ENCODE measurements at places on chromosomes 7 and 10.

DNA sequence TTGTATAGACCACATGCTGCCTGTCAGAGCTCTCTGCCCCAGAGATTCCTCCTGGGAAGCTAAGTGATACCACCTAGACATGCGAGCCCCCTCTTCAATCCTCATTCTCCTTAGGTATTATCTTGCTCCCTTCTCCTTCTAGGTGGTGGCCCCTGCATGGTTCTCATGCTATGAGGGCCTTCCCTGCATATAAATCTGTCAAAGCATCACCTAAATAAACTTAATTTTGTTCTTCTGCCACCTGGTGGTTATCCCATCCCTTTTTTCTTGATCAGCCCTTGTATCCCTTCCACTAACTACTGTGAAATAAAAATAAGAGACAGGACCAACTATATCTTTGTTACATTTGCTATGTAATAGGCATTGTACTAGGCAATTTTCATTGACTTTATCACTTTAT is 242.1 kb downstream of the CDC14C start:
- DNase-seq = no peak

- no peak for DNase-seq
These were observed 665.1 kb upstream of the GALNT17 start for GRCh38 chr7:70466725-70467364.

DNA sequence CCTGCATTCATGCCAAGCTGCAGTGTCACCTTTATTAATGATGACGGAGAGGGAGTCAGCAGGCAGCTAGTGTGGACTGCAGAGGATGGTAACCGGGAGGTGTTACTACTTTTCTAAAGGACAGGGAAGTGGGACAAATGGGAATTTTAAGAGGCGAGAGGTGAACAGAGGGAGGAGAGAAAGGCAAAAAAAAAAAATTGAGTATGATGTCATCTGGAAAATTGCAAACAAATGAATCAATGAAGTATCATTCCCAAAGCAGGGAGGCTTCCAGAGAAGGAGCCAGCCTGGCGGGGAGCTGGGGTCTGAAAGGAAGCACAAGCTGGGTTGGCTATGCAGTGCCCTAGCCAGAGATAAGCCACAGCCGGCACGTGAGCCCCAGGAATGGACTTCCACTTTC is 12.9 kb downstream of the FRG2B start:
- DNase-seq = no peak

GRCh38 chr10:63206997-63207811 is 74.1 kb downstream of the NRBF2 start:
- DNase-seq = peak; percentile 97

GRCh38 chr7:40297741-40298311 is 163.0 kb downstream of the SUGCT start:
- no peak for DNase-seq

GRCh38 chr10:15943426-15943825 is 83.1 kb upstream of the MINDY3 start:
- peak; percentile 1 for DNase-seq

GRCh38 chr7:778968-779451 is 51.9 kb upstream of the PRKAR1B start:
- DNase-seq = no peak

DNA sequence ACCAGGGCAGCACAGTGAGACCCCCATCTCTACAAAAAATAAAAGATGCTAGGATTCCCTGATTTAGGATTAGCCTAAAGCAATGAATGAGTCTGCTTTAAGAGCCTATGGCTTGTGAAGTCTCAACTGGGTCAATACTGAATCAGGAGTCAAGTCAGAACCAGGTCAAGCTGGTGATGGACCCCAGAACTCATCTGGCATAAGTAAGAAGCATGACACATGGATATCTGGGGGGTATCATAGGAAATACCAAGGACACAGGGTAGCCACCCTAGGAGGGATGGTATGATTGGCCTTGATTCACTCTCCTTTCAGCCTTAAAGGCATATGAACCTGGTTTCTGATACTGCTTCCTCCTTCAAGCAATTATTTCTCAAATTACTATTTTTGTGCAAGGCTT is 78.4 kb upstream of the FAM133B start:
- DNase-seq = no peak

GRCh38 chr7:75575488-75576121 is 83.5 kb downstream of the SPDYE5 start:
- DNase-seq = no peak

DNA sequence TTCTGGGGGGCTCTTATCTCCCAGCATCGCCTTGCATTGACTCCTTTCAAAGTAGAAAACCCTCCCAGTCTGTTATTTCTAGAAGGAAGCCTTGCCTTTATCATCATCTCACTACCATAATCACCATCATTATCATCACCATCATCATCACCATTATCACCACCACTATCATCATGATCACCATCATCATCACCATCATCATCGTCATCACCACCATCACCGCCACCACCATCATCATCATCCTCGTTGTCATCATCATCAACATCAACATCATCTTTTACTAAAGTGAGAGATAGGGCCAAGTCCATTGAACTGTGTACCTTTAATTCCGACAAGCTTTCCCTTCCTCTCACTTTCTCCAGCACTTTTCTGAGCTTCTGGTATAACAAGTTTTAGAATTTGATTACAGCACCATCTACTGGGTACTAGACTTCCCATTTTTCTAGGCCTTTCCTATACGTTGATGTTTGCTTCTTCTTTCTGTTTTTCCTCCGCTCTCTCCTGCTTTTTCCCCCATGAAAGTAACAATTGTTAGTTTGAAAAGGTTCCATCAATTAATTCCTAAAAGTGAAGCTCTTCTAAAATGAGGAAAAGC is 226.4 kb downstream of the BUB3 start:
- peak; percentile 81 for DNase-seq

- DNase-seq = no peak
These were observed 122.7 kb upstream of the STEAP4 start for GRCh38 chr7:88429382-88429781.

GRCh38 chr7:2962865-2963264 is 80.8 kb downstream of the CARD11 start:
- no peak for DNase-seq

GRCh38 chr7:51789489-51789888 is 472.9 kb upstream of the COBL start:
- DNase-seq = no peak

DNA sequence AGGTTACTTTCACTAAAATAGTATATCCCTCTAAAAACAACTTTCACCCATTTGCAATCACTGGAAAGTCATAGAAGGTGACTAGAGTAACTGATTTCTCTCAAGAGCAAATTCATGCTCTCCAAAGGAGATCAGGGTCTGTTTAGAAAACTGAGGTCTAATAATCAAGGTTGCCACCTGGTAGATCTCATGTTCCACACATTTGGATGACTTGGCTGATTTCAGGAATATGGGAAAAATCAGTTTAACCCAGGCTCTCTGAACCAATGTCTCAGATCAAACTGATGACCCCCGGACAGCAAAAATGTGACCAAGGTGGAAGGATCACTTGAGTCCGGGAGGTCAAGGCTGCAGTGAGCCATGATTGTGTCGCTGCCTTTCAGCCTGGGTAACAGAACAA is 562.4 kb upstream of the C7orf33 start:
- DNase-seq = no peak

- DNase-seq = no peak
These were observed 18.1 kb downstream of the CAMK2G start for GRCh38 chr10:73856261-73856660.

GRCh38 chr10:68559841-68560185 is 324 bp upstream of the TET1 start:
- no peak for DNase-seq

GRCh38 chr7:24718977-24719491 is 38.2 kb downstream of the GSDME start:
- DNase-seq = no peak

DNA sequence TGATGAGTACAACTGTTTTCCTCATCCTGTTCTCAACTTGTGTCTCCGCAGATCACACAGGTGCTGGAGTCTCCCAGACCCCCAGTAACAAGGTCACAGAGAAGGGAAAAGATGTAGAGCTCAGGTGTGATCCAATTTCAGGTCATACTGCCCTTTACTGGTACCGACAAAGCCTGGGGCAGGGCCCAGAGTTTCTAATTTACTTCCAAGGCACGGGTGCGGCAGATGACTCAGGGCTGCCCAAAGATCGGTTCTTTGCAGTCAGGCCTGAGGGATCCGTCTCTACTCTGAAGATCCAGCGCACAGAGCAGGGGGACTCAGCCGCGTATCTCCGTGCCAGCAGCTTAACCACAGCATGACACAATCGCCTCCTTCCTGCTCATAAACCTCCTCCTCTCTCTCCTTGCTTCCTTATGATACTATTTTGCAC is 126.7 kb upstream of the PRSS58 start:
- no peak for DNase-seq

- DNase-seq = no peak
These were observed 362.6 kb upstream of the MGMT start for GRCh38 chr10:129104266-129105045.

DNA sequence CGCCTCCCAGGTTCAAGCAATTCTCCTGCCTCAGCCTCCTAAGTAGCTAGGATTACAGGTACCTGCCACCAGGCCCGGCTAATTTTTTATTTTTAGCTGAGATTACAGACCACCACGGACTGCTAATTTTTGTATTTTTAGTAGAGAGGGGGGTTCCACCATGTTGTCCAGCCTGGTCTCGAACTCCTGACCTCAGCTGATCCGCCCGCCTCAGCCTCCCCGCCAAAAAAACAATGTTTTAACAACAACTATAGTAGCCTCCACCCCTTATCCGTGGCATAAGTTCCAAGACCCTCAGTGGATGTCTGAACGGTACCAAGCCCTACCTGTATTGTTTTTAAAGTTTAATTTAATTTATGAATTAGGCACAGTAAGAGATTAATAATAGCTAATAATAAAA is 48.2 kb downstream of the GNA12 start:
- no peak for DNase-seq

- no peak for DNase-seq
These were observed 13.4 kb upstream of the DNAJB6 start for GRCh38 chr7:157323401-157323800.

DNA sequence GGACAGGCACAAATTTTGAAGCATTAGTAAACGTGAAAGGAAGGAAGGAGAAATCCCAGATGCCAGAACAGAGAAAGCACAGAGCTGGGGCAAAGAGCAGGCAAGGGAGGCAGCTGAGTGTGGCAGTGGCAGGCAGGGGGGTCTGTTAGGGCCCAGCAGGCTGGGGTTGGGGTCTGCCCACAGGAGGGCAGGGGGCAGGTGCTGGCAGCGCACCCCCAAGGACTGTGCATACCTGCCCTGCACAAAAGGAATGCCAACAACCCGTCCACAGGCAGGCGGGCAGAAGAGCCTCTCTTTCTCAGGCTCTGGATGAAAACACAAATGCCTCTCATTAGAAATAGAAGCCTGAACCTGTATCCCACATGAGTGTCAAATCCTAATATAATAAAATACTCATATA is 552.3 kb downstream of the PTPRN2 start:
- no peak for DNase-seq

DNA sequence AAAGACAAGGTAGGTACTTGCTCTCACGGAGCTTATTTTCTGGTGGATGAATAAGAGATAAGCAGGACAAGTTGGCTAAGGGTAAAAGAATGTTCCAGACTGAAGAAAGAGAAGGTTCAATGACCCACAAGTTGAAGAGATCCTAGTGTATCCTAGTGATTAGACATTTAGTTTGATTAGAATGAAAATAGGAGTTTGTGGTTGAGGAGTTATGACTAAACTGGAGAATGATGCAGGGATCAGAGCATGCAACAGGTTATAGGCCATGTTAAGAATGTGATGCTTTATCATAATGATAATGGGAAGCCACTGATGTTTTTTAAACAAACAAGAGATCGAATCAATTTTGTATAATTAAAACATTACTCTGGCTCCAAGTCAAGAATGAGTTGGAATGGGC is 357.2 kb downstream of the HPSE2 start:
- DNase-seq = no peak

DNA sequence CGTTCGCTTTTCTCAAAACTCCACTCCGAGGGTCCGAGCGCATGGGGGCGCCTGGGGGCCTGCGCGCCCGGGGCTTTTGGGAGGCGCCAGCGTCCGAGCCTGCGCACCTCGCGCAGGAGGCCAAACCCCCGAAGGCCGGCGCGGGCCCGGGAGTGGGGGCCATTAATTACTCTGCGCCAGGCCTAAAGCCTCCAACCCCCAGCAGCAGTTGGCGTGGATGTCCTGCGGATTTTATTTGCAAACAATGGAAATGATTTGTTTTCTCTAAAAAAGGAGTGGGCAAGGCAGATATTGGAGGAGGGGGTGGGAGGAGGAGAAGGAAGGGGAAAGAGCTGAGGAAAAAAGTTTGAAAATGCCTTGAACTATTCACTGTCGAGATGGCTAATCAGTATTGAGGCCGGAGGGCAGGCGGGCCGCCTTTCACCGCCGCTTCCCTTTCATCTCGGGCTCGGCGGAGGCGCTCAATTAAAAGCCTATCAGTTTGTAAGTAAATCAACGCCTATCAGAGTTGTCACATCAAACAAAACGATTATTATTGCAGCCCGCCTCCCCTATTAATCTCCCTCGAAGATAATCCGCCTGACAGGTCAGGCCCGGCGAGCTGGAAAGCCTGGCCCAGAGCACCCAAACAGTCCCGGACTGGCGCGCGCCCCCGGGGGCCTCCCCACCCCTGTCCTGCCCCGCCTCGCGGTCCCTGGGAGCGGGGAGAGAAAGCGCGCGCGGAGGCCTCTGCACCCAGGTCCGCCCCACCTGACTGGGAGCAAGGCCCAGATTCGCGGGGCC is 3.4 kb upstream of the ZNF503 start:
- DNase-seq = no peak

GRCh38 chr10:105104297-105104696 is 463.2 kb downstream of the SORCS3 start:
- no peak for DNase-seq

DNA sequence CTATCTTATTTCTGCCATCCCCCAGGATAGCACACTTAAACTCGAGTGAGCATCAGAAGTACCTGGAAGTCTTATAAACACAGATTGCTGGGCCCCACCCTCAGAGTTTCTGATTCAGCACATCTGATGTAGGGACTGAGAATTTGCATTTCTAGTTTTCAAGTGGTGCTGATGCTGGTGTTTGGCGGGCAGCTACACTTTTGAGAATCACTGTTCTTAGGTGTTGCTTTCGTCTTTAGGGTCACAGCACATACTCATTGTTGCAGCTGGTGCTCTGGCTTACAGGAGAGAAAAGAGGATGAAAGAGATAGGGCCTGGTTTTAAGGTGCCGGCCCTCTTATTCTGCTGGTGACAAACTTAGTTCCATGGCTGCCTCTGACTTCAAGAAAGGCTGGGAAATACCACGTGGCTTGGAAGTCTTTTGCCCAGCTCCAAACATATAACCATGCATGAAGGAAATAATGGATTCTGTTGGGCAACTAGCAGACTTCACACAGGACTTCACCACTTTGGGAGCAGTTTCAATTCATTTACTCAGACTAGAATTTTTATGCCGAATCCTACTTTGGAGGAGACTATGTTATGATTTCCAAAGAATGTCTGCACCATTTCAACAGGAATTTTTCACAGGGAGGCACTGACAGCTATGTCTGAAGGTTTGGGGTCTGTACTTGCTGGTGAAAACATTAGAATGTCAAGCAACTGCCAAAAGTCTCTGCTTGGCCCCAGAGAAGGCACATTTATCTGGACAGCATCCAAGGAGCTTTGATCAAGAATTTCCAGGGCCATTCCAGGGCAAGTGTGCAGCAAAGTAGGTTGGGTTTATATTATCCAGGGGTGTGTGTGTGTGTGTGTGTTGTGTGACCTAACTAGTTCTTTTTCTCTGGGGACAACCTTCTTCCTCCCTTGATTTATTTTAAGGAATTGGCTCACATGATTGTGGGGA is 6.9 kb upstream of the MINDY4 start:
- DNase-seq = no peak
